ENCODE measurements at places on chromosomes 3 and 15.
A peak's percentile ranks its signal among the peaks of the same experiment; 100 is the strongest.

DNA sequence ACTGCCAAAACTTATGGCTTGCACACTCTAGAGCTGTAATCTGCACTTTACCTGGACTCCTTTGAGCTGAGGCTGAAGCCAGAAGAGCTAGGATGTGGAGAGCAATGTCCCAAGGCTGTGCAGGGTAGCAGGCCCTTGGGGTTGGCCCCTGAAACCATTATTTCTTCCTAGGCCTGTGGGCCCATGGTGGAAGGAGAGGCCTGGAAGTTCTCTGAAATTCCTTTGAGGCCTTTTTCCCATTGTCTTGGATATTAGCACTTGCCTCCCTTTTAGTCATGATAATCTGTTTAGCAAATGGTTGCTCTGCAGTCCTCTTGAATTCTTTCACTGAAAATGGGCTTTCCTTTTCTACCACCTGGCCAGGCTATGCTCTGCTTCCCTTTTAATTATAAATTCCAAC, 102.0 kb upstream of the SGO1 start:
- no peak for DNase-seq

- no peak for DNase-seq
These were observed 35.4 kb downstream of the SLCO2A1 start for GRCh38 chr3:133994166-133994890.

DNA sequence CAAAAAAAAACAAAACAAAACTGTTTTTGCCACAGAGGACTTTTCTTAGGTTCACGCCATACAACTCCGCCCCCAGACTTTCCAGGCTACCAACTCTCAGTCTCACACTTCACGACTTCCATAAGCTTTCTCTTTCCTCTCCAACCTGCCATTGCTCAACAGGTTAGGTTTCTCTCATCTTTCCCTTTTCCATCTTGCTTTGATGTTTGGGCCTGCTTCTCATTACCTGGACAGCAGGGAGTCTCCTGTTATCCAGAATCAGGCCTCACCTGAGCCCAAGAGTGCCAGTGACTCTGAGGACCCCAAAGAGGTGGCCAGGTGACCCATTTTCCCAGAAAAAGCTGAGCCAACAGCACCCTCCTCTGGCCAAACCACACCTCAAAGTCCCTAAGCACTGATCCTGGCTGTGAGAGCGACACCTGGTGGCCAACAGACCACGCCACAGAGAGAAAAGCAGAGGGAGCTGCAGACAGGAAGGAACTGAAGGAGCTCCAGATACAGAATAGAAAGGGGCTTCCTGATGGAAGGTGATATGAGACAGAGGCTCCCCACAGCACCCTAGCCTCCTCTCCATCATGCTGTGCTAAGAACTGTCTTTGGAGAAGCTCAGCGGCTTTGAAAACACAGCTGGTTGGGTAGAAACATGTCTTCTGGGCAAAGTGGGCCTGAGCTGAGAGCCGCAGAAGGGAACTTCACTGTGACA, 4.0 kb downstream of the CCDC51 start:
- DNase-seq, result peak; percentile 75

DNA sequence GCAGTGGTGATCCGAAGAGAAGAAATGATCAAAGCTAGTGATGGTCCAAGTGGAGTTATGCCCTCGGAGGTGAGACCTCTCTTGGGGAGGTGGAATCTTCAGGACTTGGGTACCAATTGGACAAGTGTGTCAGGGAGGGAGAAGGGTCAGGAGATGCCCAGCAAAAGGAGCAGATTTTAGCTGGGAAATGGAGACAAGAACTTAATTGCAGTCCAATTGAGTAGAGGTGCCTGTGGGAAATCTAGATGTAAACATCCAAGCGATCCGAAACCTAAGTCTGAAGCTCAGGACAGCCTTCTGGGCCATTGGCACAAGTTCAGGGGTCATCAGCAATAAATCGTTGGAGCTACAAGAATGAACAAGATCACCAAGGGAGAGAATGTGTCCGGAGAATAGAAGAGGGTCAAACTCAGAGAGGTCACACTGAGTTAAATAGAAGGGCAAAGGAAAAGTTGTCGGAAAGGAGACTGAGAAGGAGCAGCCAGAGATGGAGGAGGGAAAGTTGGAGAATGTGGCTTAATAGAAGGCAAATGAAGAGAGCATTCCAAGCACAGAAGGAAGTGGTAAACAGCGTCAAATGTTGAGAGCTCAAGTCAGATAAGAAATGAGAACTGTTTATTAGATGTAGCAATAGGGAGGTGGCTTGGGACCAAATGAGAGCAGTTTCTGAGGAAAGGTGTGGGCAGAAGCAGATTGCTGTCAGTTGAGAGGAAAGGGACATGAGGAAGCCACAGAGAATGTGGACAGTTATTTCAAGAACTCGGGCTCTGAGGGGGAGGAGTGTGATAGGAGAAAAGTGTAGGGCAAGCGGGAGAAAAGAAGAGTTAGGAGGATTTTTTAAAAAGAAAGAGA, 64.2 kb upstream of the FNDC3B start:
- no peak for DNase-seq

DNA sequence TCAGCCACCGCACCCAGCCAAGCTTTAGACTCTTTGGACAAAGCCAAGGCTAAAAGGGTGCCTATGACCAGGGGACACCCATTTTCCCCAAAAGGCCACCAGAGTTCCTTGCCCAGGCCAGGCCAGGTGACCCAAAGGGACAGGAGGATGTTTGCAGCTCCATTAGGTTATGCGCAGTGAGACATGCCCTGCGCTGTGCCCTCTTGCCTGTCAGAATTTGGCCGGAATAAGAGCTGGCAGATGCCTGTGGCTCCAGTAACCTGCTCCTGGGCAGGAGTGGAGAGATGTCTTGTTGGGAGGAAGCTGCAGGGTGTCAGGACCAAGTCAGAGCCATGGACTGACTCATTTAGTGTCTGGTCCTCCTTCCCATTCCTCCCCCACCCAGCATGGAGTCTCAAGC, 20.5 kb downstream of the DNASE1L3 start:
- no peak for DNase-seq

- DNase-seq, result no peak
These were observed 111.8 kb downstream of the TUSC7 start for GRCh38 chr3:116821371-116821770.

GRCh38 chr3:77298417-77298816, 258.5 kb downstream of the ROBO2 start:
- DNase-seq, result no peak

GRCh38 chr3:81354119-81354518, 407.3 kb downstream of the GBE1 start:
- DNase-seq, result no peak

All from activated CD8-positive, alpha-beta memory T cell treated with anti-CD3 and anti-CD28 coated beads for 1 hour (primary cell).